ENCODE measurements at places on chromosomes 4 and X.

DNA sequence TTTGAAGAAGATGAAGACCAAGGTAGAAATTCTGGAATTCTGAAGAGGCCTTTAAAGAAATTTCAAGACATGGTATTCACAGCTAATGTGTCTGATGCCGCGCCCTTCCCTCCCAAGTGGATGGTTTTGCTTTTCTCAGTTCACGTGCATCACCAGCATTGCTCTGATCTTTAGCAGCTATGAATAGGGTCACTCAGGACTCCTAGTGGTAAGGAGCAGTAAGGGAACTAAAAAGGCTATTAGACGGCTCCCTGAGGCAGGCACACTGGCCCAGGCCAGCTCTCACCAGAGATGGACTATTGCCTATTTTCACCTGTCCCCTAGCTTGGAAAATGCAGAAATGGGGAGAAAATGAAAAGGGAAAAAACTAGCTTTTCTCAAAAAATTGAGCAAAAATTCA, 447.5 kb upstream of the RASGEF1B start:
- DNase-seq = no peak

- no peak for DNase-seq
Measured at GRCh38 chr4:3663791-3664190, 102.4 kb upstream of the ADRA2C start.

DNA sequence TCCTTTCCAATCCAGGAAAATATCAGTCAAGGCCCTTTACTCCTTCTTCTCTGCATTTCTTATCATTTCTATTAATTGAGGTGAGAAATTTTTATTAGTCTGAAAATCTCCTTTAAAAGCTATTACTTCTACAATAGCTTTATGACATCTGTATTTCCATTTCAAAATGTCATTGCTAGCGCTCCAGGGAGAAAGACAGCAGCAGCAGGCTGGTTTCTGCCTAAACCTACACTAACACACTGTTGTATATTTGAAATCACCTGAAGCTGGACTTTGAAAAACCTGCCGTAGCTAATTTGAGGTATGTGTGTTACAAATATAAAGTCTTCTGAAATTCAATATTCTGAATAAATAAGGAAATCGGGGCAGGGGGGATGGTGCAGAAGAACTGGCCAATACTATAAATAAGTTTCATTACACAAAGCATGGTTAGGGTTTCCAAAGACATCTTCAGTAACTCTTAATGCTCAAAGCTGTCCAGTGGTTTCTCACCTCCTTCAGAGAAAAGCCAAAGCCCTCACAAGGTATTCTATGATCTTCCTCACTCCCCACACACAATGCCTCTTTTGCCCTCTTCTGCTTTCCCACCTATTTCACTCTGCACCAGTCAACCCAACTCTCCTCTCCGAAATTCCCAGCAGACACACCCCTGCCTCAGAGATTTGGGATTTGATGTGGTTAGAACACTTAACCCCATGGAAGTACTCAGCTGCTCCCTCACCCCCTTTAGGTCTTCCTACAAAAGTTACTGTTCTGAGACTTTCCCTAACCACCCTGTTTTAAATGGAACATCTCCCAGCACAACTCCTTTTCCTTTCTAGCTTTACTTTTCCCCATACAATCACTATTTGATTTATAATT, 122.7 kb downstream of the PPP3CA start:
- DNase-seq = no peak

DNA sequence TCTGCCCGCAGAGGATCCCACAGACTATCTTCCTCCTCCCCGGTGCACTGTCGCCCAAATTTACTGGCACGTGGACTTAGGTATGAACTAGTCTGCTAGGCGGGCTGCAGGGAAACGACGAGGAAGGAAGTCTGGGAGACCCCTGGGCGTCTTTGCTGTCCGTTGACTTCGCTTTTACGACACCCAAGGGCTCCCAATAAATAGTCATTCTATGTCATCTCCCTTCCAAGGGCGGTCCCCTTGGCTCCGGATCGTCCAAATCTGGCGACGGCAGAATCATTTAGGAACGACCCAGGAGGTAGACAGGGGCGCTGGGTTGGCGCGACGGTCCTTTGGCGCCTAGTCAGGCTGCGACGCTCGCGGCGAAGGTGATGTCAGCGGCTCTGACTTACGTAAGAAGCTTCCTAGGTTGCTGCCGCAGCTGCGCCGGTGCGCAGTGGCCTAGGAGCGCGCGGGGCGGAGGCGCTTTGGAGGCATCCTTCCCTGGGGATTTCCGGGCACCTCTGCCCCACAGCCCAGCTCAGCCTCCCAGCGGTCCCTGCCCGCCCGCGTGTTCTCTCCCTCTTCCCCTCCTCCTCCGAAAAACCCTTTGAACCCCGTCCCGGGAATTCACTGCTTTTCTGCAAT, 2.2 kb downstream of the NHS start:
- DNase-seq = no peak

GRCh38 chr4:102345795-102346100, 466 bp upstream of the SLC39A8 start:
- DNase-seq = no peak

DNA sequence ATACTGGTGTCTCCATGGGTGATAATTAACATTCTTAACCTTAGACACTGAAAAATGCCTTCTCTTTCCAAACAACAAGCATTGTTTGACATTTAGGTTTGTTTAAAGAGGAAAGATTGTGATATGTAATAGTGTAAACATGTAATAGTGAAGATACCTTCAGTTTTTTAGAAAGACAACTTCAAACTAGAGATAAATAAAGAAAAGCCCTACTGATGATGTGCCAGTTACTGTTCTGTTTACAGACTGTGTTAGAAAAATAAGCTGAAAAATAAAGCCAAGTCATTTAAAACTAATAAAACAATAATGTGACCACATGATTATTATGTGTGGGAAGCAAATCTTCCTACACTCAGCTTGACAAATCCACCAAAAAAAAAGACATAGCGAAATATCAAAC, 2035.3 kb upstream of the TENM3 start:
- DNase-seq = no peak

DNA sequence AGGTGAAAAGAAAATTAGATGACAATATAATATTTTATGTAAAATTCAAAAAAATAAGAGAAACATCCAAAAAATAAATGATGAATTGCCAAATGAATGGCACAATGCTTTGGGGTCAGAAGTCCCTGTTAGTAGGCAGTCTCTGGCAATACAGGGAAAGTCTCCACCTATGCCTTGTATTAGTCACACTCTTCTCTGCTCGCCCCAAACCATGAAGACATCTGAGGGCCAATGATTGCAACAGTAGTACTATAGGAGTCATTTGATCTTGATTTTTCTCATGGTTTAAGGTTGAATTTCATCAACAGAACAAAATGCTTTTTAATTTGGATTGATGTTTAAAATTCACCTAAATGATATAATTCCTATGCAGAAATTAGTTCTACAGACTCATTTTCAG, 3.9 kb upstream of the PRSS12 start:
- no peak for DNase-seq

- DNase-seq = no peak
Measured at GRCh38 chrX:44432641-44433040, 89.2 kb upstream of the EFHC2 start.
